ENCODE measurements at places on chromosomes 16 and 17.

- DNase-seq: no peak
These were observed 2.0 kb upstream of the ELMO3 start for GRCh38 chr16:67196881-67197280.

DNA sequence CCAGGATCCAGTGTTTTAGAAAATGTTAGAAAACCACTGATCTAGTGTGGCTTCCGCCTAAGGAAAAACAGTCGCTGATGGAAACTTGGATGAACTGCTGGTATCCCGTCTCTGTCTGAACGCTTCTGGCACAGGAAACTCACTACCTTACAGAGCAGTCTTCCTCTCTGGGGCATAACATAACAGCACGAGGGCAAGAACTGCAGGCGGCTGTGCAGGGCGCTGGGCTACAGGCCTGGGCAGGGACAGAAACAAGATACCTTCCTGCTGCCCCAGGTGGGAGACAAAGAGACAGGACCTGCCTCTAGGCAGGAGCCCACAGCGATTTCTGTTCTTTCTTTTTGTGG lies 10.5 kb downstream of the MXRA7 start:
- no peak for DNase-seq

GRCh38 chr17:2090210-2090641 lies 35.3 kb downstream of the HIC1 start:
- no peak for DNase-seq

DNA sequence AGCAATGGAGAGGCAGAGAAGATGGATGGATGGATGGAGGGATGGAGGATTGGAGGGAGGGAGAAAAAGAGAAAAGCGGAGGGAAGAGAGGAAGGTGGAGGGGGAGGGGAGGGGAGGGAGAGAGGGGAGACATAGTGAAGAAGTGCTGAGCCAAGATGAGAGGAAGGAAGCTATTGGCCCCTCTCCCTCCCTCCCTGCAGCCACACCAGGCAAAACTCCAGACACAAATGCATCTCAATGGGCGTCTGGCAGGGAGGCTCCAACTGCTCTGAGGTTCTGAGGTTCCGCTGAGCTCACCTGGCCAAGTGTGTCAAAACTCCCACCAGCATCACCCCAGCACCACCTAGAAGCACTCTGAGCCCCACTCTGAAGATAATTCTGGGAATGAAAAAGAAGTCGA lies 26.9 kb upstream of the PHB1 start:
- no peak for DNase-seq

GRCh38 chr16:51393381-51394005 lies 242.4 kb upstream of the SALL1 start:
- no peak for DNase-seq

DNA sequence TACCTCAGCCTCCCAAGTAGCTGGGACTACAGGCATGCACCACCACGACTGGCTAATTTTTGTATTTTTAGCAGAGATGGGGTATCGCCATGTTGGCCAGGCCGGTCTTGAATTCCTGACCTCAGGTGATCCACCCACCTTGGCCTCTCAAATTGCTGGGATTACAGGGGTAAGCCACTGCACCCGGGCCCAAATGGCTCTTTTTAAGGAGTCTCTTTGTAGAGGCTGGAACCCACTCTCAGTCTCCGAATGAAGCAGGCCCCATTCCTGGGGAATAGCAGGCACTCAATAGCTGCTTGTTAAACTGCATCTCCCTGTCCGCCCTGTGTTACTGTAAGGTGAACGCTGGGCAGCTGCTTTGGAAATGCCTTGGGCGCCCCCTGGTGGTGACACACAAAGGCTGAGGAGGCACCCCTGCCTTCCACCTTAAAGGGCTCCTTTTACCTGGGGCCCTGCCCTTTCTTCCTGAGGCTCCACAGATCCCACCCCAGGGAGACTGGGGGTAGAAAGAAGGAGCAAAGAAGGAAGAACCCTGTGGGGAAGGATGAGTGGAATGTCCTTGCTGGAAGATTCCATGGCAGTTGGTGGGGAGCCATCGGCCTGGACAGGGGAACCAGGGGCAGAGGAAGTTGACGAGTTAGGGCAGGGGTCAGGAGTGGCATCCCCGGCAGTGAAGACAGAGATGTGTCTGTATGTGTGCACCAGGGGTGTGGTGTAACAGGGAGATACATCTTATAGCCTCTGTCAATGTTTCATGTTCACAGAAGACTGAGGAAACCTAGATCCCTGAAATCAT lies 6.1 kb upstream of the SP2 start:
- DNase-seq: peak; percentile 74

- DNase-seq: no peak
These were observed 14.5 kb downstream of the KANSL1 start for GRCh38 chr17:46178550-46179214.

DNA sequence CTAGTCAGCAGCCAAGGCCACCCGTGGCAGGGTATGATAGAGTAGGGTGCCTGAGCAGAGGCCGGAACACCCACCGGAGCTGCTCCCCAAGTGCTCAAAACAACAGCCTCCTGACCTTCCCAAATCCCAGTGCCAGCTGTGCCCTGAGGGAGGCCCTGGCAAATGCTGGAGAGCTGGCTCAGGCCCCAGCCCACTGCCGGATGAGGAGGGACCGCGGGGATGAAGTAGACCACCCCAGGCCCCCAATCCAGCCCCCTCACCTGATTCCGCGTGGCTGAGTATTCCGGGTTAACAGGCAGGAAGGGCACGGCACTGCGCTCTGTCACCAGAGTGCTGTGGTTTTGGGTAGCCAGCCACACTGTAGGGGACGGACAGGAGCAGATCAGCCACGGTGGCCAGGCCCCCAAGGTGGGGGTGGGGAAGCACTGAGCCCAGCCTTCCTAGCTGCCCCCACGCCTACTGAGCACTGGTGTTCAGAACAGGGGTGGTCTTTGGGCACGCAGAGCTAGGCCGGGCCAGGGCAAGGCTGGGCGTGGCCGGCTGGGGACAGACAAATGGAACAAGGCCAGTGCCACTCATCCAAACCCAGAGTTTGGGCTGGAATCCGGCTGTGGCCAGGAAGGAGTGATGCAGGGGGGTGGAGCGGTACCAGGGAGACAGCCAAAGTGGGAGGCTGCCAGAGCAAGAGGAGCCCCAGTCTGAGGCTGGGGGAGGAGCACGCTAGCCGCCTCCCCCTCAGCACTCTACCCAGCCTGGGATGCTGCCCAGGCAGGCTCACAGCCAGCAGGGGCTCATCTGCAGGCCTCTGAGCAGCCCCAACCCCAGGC lies 9.1 kb downstream of the TP53I13 start:
- DNase-seq: no peak

DNA sequence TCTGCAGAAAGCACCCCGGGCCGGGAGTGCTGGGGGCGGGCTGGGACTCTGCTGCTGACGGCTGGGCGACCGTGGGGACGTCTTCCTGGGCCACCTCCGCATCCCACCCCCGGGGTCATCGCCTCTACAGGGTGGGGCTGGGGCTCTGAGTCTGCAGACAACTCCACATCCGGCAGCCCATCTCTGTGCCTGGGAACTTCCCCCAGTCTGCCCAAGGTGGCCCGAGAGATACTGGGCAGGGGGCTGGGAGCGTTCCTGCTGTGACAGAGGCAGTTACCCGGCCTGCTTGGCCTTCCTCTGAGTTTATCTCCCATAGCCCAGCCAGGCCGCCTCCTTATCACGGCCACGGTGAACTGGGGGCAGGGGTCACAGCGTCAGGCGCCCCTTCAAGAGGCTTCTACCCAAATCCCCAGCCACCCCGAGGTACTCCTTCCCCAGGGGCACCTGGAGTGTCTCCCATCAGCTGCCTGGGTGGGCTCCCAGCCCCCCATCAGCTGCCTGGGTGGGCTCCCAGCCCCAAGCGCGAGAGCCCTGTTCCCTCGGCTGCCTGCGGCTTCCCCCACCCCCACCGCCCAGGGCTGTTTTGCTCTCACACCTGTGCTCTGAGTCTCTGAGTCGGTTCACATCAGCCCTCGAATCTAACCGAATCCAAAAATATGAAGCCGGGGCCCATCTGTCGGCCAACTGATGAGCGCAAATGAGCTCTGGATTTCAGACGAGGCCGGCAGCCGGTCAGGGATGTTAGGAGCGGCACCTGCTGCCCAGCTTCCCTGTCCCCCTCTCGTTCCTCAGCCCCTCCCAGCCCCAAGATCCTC lies 15.6 kb upstream of the CBFA2T3 start:
- DNase-seq: no peak

DNA sequence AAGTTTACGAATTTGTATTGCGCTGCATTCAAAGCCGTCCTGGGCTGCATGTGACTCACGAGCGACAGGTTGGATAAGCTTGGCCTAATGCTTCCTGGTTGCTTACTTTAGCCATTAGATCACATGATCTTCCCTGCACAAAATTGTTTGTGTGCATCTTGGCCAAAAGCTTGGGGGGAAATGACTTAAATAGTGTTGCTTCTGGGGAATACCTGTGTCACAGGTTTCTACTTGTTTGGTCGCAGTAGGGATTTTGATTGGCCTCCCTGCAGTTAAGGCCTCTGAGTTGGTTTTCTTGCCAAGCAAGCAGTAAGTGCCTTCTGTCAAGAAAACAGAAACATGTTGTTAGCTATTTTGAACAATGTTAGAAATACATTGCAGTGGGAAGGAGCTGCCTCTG lies 39.6 kb upstream of the DUSP14 start:
- no peak for DNase-seq

DNA sequence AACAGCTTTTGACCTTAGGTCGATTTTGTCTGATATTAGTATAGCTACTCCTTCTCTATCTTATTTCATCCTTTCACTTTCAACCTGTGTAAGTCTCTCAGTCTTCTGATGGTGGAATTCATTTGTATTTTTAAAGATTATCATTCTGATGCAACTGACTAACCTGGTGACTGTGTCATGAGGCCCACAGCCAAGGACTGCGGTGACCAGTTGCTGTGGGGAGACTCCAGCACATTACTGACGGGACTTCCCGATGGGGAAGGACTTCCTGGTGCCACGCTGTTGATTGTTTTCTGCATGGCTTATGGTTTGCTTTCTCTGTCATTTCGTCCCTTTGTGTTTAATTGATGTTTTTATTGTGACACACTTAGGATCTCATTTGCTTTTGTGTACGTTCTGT lies 34.2 kb downstream of the RMI2 start:
- DNase-seq: peak; percentile 38

GRCh38 chr16:57601801-57602478 lies 26.5 kb upstream of the ADGRG1 start:
- peak; percentile 74 for DNase-seq

GRCh38 chr17:73924909-73925186 lies 278.6 kb upstream of the RPL38 start:
- no peak for DNase-seq

DNA sequence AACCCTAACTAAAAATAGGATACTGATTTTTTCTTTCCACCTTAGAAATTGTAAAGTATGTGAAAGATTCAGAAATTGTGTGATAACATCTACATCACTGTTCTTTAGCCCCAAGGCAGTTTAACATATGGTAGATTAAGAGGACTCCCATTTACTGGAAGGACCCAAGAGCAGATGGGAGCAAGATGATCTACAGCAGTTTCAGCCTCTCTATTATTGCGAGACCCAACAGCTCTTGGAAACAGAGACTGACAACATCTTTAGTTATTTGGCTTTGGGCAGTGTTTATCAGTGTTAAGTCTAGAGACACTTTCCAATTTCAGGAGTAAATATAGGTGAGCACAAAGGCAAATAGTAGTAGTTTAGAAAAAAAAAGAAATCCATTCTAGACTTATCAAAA lies 124.9 kb upstream of the CORO6 start:
- DNase-seq: no peak

GRCh38 chr17:79188048-79188447 lies 113.4 kb downstream of the ENGASE start:
- no peak for DNase-seq

DNA sequence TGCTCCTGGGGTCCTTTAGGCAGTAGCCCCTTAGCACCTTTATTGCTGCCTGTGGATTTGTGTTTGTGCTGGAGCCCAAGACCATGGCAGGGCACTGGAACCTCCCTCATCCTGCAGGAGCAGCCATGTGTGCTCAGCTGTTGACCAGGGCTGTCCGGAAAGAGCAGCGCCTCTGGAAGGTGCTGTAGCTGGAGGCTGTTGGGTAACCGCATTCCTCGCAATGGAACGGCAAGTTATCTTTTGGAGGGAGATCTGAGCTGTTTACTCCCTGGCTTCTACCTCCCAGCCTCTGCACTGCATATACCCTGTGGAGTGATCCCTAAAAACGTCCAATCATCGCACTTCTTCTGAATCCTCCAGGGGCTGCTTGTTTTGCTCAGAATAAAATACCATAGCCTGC lies 291.0 kb downstream of the SNX29 start:
- no peak for DNase-seq

- DNase-seq: no peak
These were observed 3.8 kb upstream of the VAC14 start for GRCh38 chr16:70804734-70805169.

GRCh38 chr17:76370261-76370993 lies 14.0 kb upstream of the SPHK1 start:
- no peak for DNase-seq

GRCh38 chr17:40089077-40089895 lies 11.1 kb downstream of the NR1D1 start:
- no peak for DNase-seq

DNA sequence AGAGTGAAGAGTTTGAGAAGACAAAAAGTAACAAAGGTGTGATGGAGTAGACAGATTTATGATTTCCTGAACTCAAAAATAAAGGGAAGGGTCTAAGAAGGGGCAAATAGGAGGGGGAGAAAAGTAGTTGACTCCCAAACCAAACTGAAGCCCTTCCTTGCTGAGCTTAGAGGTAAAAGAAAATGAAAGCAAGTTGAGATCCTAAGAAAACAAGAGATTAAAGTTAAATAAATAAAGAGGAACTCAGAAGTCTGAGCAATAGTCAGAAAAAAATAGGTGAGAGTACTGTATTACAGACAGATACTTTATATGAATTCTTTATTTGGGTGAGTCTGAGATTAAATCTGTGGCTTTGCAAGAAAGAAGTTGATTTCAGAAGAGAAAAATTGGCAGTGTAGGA lies 3.3 kb upstream of the PSMD12 start:
- no peak for DNase-seq

GRCh38 chr17:40850293-40850972 lies 16.6 kb downstream of the KRT12 start:
- no peak for DNase-seq

GRCh38 chr17:7132511-7133094 lies 18.0 kb upstream of the ASGR2 start:
- peak; percentile 34 for DNase-seq

- DNase-seq: no peak
These were observed 271.8 kb downstream of the CPPED1 start for GRCh38 chr16:12531937-12532336.

DNA sequence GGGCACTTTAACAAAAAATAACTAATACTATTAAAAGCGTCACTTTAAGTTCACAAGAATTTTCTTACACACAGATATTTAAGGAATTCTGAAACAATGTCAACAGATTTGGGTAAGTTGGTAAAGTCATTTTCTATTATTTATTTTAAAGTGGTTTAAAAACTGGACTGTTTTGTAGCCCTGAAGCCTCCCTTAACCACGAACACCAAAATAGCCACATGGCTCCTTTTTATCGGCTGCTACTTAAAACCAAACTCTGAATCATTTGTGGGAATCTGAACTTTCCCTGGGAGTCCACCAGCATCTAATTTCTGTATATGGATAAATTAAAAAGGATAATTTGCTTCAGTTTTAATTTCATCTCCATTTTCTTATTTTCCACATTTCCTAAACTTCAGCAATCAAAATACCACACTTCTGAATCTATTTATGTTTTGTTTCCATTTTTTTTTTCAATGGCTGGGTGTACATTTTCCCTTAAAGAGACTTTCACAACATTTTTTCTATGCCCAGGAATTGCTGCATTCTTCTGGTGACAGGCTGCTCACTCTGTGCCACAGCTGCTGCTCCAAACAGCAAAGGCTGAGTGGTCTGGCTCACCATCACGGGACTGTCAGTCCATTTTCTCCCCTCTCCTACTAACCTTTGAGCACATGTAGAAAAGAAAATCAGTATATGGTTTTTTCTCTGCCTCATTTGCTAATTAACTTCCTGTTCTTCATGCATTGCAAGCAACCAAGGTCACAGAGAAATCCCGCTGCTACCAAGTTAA lies 255.5 kb upstream of the KCNJ16 start:
- DNase-seq: no peak

All from stimulated activated CD8-positive, alpha-beta memory T cell treated with anti-CD3 and anti-CD28 coated beads, Interleukin-15, amount 100 ng/mL, for 48 hours (primary cell).